ENCODE measurements at places on chromosomes 3 and 15.

DNA sequence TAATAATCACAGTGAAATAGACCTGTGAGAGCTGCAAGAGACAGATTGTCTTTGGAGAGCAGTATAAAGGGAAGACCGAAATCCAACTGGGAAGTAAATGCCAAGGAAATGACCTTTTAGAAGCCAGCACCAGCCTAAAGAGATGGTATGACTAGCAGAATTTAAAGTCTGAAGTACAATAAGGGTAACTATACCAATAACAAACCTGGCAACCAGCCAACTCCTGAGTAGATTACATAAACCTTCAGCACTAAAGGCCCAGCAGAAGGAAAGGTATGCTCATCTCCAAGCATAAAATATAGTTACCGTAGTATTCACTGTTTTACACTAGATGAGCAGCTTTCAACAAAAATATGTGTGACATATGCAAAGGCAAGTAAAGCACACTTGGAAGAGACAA, 155.1 kb upstream of the SATB1 start:
- no peak for DNase-seq

DNA sequence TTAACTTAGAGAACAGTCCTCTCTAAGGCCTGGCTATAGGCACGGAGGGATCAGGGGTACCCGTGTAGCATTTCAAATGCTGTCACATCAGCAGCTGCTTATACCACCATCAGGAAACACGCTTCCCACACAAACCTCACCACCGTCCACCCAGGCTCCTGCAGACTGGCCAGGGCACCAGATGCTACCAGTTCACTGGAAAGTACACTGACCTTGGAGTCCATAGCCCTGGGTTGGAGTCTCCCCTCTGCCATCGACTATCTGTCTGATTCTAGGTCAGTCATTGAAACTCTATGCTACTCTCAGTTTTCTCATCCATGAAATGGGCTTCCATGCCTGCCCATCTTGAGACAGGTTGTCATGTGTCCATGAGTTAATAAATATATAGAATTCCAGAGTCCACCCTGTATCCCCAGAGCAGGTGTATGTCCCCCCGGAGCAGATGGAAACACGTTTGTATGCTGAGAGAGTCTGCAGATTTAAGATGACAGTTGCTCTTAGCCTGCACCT, 156.0 kb upstream of the SMAD3 start:
- no peak for DNase-seq

DNA sequence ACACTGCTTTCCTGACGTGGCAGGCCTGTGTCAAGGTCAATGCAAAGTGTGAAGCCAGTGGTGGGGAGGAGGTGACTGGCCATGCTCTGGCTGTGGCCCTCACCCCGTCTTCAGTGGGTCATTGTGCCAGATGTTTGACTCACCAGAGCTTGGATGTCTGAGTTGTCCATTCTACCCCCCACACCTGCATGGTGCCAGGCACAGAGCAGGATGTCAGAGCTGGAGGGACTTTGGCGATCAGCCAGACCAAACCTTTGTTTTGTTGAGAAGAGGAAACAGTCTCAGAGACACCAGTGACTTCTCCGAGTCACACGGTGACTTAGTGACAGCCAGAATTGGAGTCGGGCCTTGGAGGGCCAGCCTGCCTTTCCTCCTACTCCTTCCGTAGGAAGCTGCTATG, 49.5 kb downstream of the SMAD6 start:
- no peak for DNase-seq

DNA sequence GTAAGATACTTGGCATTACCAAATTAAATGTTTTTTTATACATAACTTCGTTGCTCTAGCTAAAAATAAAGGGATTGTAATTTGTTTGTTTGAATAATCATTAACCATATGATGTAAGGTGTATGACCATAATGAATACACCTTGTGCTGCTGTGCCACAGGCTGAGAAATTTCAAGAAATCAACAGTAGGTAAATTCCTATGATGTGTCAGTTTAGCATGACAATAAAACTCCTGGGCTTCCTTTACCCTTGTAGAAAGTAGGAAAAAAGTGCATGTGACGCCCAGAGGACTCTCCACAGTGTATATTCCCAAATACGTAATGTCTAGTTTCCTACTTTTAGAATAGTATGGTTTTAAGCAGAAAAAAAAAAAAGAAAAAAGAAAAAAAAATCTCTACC, 208.1 kb downstream of the SATB1 start:
- DNase-seq = no peak

GRCh38 chr3:31399271-31399670, 133.5 kb upstream of the STT3B start:
- DNase-seq = no peak

DNA sequence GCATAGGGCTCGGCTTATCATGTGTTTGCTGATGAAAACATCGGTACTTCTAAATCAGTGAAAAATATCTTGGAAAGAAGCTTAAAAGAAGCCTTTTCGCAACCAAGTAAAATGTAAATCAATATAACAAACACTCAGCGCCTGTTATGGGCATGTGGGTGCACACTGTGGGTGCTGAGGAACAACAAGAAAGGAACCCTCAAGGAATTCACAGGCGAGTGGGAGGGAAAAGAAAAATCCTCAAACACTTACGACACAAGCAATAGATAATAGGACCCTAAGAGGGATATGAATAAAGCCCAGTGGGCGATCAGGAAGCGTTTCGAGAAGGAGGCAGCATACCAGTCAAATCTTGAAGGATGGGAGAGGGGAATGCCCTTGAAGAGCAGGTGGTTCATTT, 21.9 kb downstream of the GLDN start:
- no peak for DNase-seq

- DNase-seq = no peak
Measured at GRCh38 chr3:4807381-4808280, 171.6 kb upstream of the BHLHE40 start.

GRCh38 chr3:152203652-152204051, 65.1 kb upstream of the MBNL1 start:
- DNase-seq = no peak

- no peak for DNase-seq
Measured at GRCh38 chr15:31295658-31296057, 31.0 kb upstream of the KLF13 start.

DNA sequence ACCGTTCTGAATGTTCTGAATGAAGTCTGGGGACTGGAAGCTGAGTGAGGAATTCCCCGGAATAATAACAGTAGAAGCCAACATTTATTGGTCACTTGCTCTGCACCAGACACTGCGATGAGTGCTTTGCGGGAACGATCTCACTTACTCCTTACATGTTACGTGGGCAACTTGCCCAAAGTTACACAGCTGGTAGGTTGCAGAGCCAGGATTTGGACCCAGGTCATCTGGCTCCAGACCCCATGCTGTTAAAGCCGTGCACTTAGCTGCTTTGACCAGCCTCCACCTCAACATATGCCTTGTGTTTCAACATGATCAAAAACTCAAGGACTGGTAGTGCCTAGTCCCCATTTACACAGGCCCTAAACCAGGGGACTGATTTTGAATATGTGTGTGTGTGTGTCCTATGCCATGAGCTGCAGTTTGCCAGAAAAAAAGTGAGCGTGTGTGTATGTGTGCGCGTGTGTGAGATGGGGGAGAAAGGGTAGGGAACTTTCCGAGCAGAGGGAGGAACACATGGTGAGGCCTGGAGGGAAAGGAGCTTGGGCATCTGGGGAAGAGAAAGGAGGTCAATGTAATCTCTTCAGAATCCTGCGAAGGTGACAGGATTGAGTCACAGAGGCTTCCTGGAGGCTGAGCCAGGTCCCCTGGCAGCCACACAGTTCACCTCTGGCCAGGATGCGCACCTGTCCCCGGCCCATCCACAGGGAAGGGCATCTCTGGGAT, 28.9 kb downstream of the LINGO1 start:
- no peak for DNase-seq

DNA sequence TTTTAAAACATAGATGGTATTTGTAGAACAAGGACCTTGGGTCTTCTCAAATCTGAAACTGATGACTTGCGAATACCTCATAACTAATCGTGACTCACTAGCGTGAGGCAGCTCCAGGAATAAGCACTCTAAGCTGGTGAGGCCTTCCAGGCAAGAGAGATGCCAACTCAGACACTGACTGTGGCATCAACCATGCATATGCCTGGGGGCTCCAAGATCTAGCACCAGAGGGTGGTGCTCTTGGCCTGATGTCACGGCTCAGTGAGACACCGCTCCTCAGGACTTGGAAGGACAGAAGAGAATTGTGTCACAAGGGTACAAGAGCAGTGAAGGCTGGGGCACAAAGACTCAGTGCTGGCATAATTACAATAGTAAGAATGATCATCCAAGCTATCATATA, 125.0 kb upstream of the TRIM42 start:
- DNase-seq = no peak

DNA sequence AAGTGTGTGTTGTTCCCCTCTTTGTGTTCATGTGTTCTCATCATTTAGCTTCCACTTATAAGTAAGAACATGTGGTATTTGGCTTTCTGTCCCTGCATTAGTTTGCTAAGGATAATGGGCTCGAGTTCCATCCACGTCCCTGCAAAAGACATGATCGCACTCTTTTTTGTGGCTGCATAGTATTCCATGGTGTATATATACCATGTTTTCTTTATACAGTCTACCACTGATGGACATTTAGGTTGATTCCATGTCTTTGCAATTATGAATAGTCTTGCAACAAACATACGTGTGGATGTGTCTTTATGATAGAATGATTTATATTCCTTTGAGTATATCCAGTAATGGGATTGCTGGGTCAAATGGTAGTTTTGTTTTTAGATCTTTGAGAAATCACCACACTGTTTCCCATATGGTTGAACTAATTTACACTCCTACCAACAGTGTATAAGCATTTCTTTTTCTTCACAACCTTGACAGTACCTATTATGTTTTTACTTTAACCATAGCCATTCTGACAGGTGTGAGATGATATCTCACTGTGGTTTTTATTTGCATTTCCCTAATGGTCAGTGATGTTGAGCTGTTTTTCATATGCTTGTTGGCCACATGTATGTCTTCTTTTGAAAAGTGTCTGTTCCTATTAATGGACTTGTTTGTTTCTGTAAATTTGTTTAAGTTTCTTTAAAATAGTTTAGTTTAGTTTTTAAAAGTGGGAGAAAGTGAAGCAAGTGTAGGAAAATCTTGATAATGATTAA, 21.9 kb upstream of the SLC30A4 start:
- DNase-seq = no peak

GRCh38 chr3:166499636-166500035, 662.4 kb upstream of the BCHE start:
- no peak for DNase-seq

GRCh38 chr3:13002398-13003124, 70.7 kb downstream of the IQSEC1 start:
- DNase-seq = no peak
